Hindlimb muscle (tissue), 1 donor: ENCODE measurements at places on chromosomes 11 and 22. TPM values are rescaled to one million over a fixed set of nuclear protein-coding genes. Genes with fewer than 3 reads are reported as not detected.

The XRCC6 gene
- polyA plus RNA-seq = 202 TPM

The TRIM49 gene
- not detected for polyA plus RNA-seq

The RELT gene
- polyA plus RNA-seq = 3.6 TPM

The LRRN4CL gene
- polyA plus RNA-seq = 14.2 TPM

The PNPLA5 gene
- polyA plus RNA-seq = not detected

The INS gene
- polyA plus RNA-seq = not detected

DNA sequence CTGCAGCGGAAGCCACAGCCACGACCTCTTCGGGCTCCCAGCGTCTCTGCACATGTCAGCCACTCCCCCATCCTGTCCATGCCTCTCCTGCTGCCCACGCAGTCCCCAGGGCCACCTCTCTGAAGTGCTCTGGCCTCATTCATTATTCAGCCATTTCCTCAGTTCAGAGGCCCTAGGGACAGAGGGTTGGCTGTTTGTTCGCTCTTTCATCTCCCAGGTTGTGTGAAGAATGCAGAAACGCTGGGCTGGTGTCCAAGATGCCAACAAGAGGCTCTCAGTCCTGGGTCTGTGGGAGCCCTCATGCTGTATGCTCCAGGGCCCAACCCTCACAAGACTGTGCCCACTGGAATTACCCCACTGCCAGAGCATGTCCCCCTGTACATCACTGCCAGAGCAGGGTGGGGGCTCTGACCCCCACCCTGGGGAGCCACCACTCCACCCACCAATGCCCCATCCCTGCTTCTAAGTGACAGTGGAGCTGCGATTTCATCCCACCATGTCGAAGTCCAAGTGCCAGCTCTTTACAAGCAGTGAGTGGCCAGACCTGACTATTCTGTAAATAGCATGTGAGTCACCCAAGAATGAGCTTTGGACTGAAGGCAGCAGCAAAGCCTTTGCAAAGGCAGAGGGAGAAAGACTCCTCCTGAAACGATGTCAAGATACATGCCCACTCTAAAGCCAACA lies 209.6 kb downstream of the BUD13 start:
- DNase-seq = no peak

- no peak for DNase-seq
These were observed 5.8 kb upstream of the EMID1 start for GRCh38 chr22:29199702-29200400.

DNA sequence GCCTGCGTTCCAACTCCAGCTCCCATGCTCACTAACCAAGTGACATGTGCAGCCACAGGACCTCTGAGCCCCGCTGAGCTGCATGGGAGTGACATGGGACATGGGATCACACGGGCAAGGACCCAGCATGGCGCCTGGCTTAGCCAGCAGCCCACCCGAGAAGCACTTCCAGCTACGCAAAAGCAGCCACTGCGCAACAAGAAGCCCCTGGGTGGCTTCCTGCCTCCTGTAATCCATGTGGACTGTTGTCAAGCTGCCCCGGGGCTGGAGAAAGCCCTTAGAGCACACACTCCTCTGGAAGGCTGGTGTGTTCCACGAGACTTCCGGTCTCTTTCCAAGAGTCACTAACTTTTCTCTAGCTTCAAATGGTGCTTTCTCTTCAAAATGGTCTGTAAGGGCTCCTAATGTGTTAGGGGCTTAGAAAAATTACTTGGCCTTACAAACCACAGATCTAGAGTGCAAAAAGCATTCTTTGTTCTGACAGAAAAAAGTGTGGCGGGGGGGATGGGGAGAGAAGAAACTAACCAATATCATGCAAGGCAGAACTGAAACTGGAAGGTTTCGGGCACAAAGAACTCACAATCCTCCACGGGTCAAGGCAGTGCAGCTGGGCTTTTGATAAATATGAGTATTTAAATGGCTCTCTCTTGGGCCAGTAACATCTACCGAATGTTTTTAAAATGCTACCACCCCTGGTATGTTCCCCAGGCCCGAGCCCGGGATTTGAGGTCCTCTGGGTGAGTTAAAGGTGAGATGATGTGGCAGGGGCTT lies 5.5 kb downstream of the C11orf24 start:
- no peak for DNase-seq

DNA sequence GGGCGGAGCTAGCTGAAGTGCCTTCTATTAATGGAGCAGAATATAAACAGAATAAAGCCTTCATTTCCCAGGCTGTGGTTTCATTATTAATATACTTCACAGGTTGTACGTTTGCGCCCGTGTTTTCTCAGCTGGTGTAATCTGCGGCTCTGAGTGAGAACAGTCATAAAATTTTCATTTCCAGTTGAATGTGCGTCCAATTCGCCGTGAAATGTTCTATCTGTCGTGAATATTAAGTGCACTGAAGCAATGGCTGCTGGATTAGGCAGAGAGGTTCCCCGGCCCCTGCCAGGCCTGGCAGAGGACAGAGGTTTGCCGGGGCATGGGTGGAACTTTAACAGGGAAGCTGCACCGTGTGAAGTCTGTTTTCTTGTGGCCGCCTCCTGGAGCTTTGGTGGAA lies 874.4 kb downstream of the NTM start:
- DNase-seq = no peak

DNA sequence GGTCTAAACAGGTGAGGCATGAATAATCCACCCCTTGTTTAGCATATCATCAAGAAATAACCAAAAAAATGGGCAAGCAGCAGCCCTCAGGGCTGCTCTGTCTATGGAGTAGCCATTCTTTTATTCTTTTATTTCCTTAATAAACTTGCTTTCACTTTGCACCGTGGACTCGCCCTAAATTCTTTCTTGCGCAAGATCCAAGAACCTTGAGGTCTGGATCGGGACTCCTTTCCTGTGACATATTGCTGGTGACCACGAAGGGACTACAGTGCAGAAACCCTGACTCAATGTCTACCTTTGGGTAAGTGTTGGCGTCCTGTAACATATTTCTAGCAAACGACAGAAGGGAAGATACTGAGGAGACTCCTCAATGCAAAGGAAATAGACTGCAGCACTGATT lies 1099.2 kb downstream of the FAM181B start:
- no peak for DNase-seq

DNA sequence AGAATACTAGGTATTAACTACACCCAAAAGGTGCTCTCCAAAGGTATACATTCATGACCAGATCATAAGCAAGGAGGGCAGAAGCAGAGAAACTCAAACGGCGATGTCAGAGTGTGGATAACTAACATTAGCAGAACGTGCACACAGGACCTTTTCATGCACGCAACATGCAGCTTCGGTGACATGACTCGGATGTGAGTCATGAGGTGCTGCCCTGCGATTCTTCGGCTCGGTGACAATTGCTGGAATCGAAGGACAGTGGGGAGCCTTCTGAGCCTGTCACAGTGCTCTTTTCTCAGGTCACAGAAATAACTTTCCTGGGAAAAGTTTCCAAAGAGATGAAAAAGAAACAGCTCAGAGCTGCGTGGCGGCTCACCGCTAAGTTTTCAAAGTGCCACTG lies 418.5 kb upstream of the SYN3 start:
- no peak for DNase-seq

DNA sequence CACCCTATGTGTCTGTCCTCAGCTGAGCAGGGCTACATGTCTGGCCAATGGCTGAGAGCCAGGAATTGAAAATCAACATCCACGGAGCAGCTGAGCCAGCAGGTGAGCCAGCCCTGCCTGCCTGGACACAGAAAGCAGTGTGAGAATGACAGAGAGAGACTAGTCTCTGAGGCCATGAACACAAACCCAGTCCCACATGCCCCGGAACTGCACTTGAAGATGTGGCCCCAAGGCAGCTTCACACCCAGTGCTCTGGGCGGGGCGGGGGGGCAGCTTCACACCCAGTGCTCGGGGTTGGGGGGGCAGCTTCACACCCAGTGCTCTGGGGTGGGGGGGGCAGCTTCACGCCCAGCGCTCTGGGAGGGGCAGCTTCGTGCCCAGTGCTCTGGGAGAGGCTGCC lies 37.6 kb downstream of the TRMU start:
- DNase-seq = no peak

- DNase-seq = no peak
These were observed 75.0 kb downstream of the BRD1 start for GRCh38 chr22:49752598-49753091.

GRCh38 chr22:30969532-30970355 lies 679 bp downstream of the TUG1 start:
- DNase-seq = no peak

DNA sequence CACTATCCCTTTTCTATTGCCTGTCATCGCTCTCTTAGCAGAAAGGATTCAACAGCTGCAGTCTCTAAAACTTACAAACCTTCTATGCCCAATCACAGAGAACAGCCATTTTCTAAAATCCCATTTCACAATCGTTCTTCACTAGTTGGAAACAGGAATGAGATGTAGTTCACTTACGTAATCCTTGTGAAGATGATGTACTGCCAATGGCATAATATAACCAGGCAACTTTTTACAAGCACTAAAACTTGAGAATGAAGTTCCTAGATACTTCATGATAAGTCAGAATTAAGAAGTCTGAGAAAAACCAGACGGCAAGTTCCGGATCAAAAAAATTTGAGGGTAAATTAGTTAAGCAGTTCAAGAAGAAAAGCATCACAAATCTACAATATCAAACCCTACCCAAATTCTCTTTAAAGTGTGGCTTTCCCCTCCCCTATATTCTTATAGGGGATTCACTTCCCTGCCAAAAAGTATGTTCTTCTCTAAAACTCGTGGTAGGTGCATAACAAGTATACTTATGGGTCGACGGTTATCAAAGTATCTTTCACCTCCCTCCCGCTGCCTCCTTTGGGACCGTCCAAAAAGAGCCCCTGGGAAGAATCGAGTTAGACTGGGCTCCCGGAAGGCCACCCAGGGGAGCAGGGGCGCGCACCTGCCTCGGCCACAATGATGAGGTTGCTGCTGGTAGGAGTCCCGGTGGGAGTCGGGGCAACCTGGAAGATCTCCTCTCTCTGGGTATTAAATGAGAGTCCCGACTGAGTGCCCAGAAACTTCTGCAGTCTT lies 666 bp downstream of the MSANTD4 start:
- DNase-seq = peak; percentile 8

GRCh38 chr11:70764356-70764905 lies 366.1 kb downstream of the CTTN start:
- DNase-seq = no peak

GRCh38 chr11:102521121-102521520 lies 9.4 kb downstream of the MMP7 start:
- no peak for DNase-seq

DNA sequence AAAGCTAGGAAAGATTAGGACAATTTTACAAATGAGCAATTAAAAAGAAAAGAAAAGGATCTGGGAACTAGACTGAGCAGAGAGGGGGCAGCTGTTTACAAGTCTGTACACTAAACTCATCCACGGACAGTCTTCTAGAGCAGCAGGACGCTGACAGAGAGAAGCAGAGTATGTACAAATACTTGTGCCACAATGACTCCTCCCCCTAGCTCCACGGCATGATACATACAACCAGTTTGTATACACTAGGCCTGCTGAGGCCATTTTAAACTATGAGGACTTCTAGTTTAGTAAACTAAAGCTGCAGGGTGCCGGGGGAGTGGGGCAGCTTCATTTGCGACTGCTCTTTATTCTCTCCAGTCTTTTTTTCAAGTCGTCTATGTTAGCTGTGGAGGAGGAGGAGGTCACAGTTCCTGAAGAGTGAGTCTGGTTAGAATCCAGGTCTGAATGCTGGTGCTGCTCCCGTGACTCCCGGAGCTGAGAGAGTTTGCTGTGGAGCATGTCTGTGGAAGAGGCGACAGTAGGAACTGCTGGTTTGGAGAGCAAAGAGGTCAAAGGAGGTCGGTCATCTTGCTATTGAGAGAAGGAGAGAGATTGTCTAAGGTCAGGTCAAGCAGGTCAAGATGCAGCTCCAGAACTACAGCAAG lies 24.8 kb downstream of the F2 start:
- DNase-seq = no peak

GRCh38 chr22:40659166-40659565 lies 20.1 kb upstream of the MCHR1 start:
- no peak for DNase-seq

DNA sequence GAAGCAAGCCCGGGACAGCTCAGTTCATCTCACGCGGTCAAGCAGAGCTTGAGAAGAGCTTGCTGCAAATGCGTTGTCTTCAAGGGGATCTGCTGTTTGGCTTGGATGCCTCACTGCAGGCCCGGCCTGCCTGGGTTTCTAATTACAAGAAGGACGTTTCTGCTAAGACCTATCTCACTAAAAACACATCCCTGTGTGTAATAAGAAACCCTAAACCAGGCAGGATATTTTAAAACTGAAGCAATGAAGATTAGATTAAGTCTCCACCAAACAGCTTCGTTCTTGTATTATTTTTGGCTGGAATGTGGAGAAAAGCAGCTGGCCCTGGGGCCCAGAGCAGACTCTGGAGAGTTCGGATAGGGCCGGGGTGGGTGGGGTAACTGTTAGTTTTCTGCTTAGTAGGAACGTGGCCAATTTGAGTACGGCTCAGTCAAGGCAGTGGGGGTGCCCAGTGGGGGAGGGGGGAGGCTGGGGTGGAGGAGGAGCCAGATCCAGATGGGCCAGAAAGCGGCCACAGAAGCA lies 6.0 kb downstream of the PKNOX2 start:
- peak; percentile 75 for DNase-seq

DNA sequence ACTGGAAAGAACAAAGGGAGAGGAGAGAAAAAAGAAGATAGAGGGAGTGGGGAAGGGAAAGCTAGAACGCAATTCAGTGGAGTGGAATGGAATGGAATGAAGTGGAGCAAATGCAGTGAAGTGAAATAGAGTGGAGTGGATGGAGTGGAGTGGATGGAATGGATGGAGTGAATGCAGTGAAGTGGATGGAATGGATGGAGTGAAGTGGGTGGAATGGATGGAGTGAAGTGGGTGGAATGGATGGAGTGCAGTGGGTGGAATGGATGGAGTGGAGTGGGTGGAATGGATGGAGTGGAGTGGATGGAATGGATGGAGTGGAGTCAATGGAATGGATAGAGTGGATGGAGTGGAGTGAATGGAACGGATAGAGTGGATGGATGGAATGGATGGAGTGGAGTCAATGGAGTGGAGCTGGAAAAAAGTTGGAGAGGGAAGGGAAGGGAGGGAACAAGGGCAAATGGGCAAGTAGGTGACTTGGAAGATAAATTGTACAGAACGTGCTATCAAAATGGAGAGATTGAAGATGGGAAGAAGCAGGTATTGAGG lies 13.9 kb downstream of the IFITM10 start:
- no peak for DNase-seq

GRCh38 chr11:10058356-10058755 lies 235.7 kb downstream of the SBF2 start:
- no peak for DNase-seq
